Large intestine (tissue), 12 donors: ENCODE measurements at places on chromosomes 5 and 9. TPM values are rescaled to one million over a fixed set of nuclear protein-coding genes. Genes with fewer than 3 reads are reported as not detected.

NRARP gene
- 32.4 TPM for polyA plus RNA-seq

DNA sequence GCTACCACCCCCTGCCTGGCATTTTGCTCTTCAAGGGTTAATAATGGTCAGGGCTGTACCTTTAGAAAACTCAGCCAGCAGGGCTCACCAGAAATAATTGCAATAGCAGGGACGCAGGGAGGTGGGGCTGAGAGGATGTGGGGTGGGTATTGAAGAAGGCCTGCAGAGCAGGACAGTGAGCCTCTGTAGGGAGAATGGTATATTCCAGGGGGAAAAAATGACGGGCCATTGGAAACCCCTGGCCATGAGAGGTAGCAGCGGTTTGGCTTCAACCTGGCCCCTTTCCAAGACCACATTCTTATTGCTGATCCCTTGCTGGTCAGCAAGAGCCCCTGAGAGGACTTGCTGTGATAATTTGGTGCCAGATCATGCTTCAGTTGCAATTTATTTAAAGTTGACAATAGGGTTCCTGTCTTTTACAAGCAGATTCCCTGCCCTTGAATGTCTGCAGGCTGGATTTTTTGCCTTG is 36.7 kb upstream of the CTNNA1 start:
- no peak overlapping the region for H3K27ac ChIP-seq
- H3K36me3 ChIP-seq, result no peaks in the 10 kb centered on the region
- H3K4me3 ChIP-seq, result no peak overlapping the region
- no peaks in the 10 kb centered on the region for H3K27me3 ChIP-seq

GRCh38 chr5:73796164-73797131 is 170.5 kb downstream of the ARHGEF28 start:
- no peaks in the 10 kb centered on the region for H3K4me1 ChIP-seq
- no peaks in the 10 kb centered on the region for H3K36me3 ChIP-seq
- no peaks in the 10 kb centered on the region for H3K27me3 ChIP-seq

GRCh38 chr5:145244788-145245187 is 590.4 kb downstream of the PRELID2 start:
- no peaks in the 10 kb centered on the region for H3K4me1 ChIP-seq
- no peaks in the 10 kb centered on the region for H3K36me3 ChIP-seq
- DNase-seq, result no peak
- no peaks in the 10 kb centered on the region for H3K27me3 ChIP-seq

GRCh38 chr5:6868575-6869215 is 155.5 kb downstream of the TENT4A start:
- no peaks in the 10 kb centered on the region for H3K36me3 ChIP-seq
- H3K27me3 ChIP-seq, result no peaks in the 10 kb centered on the region
- no peak overlapping the region for H3K27ac ChIP-seq
- H3K4me1 ChIP-seq, result peaks cover 7% of the 10 kb centered on the region
- no peak for DNase-seq
- H3K4me3 ChIP-seq, result no peak overlapping the region

GRCh38 chr5:65263321-65263720 is 218.4 kb downstream of the ADAMTS6 start:
- H3K27ac ChIP-seq, result no peak overlapping the region
- H3K27me3 ChIP-seq, result no peaks in the 10 kb centered on the region
- peak; percentile 7 for DNase-seq
- peaks cover 6% of the 10 kb centered on the region for H3K4me1 ChIP-seq
- H3K4me3 ChIP-seq, result no peak overlapping the region
